ENCODE measurements at places on chromosomes 16 and 17.

DNA sequence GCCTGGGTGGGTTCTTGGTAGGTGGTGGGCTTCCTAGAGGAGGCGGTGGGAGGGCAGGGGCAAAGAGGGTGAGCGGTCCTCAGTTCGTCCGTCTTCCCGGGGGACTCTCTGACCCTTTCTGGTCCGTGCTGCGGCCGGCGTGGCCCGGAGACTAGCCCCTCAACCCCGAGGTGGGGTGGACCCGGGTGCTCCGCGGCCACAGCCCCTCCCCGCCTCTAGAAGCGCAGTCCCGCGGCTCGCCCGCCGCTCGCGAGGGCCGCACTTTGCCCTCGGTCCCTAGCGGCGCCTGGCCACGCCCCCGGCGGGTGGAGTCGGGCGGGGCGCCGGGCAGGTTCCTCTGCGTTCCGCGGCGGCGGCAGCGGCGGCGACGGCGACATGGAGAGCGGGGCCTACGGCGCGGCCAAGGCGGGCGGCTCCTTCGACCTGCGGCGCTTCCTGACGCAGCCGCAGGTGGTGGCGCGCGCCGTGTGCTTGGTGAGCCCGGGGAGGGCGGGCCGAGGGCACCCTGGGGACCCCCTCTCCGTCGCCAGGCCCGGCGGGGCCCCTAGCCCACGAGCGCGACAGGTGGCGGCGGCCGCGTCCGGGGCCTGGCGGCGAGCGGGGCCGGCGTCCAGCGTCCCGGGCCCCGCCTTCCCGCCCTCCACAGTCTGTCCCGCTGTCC, at the start of gene SYNGR2:
Gene SYNGR2 (plus strand): TSS at position 340 of the 661 bp plus-strand sequence. CDS start 36 bp downstream, at position 376.
- no peak for DNase-seq

DNA sequence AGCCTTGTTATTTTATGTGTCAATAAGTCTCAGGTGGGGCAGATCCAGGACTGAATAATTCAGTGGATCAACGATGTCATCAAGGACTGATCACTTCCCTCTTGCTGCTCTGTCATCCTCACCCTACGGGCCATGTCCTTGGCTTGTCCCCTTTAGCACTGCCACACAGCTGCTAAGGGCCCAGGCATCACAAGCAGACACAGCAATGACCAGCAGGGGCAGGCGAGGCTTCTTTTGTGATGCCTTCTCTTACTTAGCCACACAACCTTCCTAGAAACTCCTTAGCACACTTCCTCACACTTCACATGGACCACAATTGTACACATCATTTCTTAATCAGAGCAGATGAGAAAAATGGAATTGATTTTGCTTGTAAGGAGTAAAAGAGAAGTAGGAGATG, 356.3 kb upstream of the SOX9 start:
- no peak for DNase-seq

GRCh38 chr17:55228683-55229192, 36.0 kb upstream of the HLF start:
- no peak for DNase-seq

- no peak for DNase-seq
Measured at GRCh38 chr16:78307824-78308528, 208.5 kb downstream of the WWOX start.

- DNase-seq = no peak
Measured at GRCh38 chr16:11450136-11450535, 104.9 kb downstream of the RMI2 start.

DNA sequence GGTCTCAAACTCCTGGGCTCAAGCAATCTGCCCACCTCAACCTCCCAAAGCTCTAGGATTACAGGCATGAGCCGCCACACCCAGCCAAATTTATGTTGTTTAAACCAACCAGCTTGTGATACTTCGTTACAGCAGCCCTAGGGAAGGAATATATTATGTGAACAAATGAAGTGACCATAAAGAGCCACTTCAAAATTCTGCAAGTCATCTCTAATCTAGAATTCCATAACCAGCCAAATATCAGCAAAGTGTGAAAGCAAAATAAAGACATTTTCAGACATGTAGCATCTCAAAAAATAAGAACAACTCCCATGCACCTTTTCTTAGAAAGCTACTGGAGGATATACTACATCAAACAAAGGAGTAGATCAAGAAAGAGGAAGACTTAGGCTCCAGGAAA, 36.0 kb downstream of the AIPL1 start:
- no peak for DNase-seq

DNA sequence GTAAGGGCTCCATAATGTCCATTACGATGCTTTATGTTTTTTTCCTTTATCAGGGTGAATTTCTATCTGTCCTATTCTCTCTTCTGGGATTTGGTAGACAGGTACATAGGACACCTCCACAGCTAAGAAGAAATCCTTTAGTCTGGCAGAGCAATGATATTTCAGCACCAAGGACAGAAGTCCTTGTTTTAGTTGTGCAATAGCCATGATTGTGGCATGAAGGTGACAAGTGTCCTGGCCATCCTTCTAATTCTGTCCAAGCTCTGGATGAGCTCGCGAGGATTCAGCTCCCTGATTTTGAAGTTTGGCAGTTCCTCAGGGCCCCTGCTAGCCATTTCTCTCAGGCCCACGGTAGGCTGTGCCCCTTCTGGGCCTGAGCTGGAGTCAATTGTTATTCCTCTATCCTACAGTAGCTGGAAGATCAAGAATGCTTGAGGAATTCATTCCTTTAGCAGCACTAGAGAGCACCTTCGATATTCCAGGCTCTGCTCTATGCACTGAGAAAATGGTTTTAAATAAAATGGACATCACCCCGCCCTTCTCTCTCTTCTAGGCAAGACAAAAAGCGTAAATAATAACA, 320.8 kb downstream of the XYLT1 start:
- no peak for DNase-seq

DNA sequence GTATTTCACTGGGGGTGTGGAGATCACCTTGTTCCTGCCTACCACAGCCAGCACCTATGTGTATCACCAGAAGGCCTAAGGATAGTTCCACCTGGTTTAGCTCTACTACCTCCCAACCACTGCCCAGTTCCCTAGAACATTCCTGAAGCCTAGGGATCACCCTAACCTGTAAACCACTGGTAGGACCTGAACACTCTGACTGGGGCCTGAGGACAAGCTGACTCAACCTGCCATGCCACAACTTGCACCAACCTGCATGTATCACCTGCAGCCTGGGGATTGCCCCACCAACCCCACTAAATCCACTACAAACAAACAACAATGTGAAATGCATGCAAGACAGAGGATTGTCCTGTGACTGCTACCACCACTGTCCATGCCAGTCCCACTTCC, 128.1 kb downstream of the KIF2B start:
- no peak for DNase-seq

DNA sequence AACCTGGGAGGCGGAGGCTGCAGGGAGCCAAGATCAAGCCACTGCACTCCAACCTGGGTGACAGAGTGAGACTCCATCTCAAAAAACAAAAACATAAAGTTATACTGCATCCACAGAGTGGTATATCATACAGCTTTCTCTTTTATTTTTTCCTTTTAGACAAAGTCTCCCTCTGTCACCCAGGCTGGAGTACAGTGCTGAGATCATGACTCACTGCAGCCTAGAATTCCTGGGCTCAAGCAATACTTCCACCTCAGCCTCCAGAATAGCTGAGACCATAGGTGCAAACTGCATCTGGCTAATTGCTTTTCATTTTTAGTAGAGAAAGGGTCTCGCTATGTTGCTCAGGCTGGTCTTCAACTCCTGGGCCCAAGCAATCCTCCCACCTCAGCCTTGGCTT, 10.0 kb upstream of the COPRS start:
- DNase-seq = no peak

GRCh38 chr17:47180337-47180736, 8.8 kb downstream of the CDC27 start:
- DNase-seq = no peak

- DNase-seq = peak; percentile 78
Measured at GRCh38 chr17:14737984-14738651, 437.2 kb downstream of the HS3ST3B1 start.

- no peak for DNase-seq
Measured at GRCh38 chr17:73232587-73233373, 28.9 kb downstream of the CPSF4L start.

DNA sequence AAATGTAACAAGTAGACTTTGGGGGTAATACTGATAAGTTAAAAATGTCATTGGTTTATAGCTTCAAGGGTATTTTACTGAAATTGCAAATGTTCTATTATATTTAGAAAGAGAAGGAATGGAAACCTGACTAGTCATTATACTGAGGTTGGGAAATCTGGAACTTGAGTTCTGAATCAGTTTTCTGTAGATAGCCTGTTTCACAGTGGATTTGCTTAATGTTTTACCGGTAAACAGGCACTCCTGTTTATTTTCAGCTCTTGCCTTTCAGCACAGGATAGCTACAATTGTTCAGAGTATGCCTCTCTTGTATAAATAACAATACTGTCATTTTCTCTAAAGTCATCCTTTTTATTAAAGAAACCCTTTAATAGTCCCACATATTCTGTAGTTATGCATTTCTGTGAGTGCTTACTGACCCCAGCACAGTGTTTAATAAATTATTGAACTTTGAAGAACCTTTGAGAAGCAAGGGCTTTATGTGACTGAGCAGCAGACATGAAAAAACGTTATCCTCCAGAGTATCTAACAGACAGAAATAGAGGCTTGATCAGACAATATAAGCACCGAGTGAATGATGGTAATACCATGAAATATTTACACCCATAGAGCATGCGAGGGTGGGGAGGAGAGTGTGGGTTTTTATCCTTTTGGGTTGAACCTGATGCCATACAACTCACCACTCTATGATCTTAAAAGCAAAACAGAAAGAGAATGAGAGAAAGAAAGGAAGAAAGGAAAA, 58.2 kb downstream of the FTO start:
- DNase-seq = no peak

DNA sequence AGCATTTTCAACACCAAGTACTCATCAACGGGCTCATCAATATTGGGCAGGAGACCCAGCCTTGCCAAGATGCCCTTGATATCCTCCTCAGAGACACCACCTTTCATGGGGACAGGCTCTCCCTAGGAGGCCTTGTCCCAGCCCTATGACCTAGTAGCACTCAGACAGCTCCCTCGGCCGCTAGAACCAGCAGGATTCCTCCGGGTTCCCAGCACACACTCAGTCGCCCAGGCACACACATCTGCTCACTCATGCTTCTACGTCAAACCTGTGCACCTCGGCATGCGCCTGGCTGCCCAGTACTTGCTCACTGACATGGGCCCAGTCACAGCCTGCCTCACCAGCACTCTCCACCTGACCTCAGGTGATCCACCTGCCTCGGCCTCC, 17.0 kb downstream of the SRCIN1 start:
- DNase-seq = no peak

- no peak for DNase-seq
Measured at GRCh38 chr17:35372846-35373533, 431 bp downstream of the SLFN11 start.

GRCh38 chr16:52621651-52622050, 74.7 kb upstream of the TOX3 start:
- no peak for DNase-seq

- DNase-seq = peak; percentile 30
Measured at GRCh38 chr16:6096931-6097670, 999.5 kb upstream of the EEF2KMT start.

DNA sequence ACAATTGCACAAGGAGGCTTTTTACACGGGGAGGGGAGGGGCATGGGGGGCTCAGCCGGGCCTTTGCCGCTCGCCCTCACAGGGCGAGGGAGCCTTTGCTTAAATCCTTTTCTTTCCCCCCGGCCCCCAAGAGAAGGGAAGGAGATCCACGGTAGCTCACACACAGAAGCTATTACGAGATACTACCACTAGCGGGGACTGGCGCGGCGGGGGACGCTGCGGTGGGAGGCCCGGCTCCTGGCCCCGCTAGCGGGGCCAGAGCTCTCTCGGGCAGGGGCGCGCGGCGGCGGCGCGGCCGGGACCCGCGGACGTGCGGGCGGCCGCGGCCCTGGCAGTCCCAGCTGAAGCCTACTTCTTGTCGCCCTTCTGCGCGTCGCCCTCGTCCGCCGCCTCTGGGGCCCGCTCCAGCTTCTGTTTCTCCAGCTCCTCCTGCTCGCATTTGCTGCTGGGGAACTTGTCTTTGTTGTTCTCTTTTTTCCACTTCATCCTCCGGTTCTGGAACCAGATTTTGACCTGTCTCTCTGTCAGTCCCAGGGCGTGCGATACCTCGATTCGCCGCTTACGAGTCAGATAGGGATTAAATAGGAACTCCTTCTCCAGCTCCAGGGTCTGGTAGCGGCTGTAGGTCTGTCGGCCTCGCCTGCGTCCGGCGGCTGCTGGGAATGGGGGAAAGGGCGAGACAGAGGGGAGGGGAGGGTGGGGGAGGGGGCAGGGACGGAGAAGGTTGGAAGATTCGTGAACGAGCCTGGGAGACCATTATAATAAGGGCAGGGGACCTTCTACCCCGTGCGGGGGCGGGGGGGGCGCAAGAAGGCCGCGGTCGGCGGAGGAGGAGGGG, 2.0 kb downstream of the HOXB8 start:
- no peak for DNase-seq

- no peak for DNase-seq
Measured at GRCh38 chr17:78479369-78479768, 97.8 kb downstream of the DNAH17 start.

DNA sequence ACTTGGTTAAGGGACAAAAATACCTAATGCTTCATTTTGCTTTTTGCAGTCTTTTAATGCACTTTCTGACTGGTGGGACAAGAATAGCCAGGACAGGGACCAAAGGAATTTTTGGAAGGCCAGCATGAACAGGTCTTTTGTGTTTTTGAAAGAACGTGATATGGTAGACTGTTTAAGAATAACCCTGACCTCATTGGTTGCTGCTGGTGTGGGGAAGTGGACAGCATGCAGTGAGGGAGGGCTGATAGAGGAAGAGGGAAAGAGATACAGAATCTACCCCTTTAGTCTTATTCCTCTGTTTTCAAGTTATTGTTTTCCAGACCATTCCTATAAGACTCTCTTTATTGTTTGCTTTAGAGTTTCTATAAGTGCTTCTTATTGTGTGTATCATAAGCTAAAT, 816.2 kb downstream of the CDH11 start:
- no peak for DNase-seq

- DNase-seq = no peak
Measured at GRCh38 chr17:4043862-4044261, 79.6 kb upstream of the ATP2A3 start.

- DNase-seq = no peak
Measured at GRCh38 chr17:43631429-43631828, 30.3 kb downstream of the MEOX1 start.

- no peak for DNase-seq
Measured at GRCh38 chr16:85246973-85247372, 134.7 kb upstream of the CIBAR2 start.

DNA sequence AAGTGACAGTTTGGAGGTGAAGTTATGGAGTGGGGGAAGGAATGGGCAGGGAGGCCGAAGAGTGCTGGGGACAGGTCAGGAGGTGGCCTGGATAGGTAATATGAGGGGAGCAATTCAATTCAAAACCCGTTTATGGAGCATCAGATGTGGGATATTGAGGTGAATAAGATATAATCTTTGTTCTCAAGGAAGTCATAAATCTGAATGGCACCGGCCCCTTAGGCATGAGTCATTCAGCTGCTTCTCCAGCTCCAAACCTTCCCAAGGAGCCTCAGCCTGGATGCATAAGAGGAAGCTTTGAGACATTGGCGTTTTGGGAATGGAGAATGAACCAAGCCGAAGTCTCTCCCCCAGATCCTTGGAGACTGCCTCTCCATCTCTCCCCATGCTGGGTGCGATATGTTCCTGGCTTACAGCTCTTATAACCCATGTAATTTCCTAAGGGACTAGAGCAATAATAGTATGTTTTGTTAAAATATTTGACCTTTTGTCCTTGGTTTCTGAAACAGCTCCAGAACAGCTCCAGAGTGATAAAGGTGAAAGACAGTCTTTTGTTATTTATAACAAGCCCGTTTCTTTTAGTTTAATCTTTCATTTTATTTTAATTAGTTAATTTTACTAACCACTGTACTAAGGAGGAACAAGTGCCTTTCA, 1.7 kb downstream of the TUBG2 start:
- DNase-seq = peak; percentile 64

- no peak for DNase-seq
Measured at GRCh38 chr16:57925310-57925709, 45.6 kb downstream of the CNGB1 start.
